Stimulated activated CD4-positive, alpha-beta T cell treated with anti-CD3 and anti-CD28 coated beads, Interleukin-4, amount 100 ng/mL, for 1 hour (primary cell): ENCODE measurements at places on chromosomes 4 and X.

DNA sequence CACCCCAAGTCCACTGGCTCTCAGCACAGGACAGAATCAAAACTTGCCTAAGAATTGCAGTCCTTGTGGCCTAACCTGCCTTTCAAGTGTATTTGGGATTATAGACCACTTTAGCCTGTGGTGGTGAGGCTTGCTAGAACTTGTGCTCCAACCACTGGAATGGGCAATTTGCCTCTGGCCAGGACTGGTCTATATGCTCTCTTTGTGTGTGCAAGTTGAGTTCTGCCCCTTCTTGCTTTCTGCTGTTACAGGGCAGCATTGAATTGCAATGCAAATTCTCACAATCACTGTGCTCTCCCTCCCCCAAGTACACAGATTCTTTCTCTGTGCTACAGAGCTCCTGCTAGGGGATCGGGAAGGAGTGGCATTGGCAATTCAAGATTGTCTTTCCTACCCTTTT, 233.6 kb upstream of the DIPK2B start:
- no peak for DNase-seq

DNA sequence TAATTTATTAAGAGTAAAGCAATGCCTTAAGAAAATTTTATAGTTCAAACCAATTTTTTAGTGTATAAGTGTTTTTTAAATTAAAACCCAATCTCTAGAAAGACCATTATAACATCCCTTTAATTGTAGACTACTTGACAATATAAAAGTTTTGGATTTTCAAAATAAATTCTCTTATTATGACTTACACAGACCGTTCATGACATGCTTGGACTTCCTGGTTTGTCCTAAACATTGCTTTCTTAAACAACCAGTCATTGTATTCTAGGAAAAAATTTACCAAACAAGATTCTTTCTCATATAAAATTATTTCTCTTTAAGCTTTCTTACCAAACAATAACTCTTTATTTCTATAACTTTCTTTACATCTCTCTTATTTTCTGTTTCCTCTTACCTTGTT, 49.0 kb upstream of the CXorf51A start:
- DNase-seq: no peak

GRCh38 chrX:42627891-42628290, 150.1 kb downstream of the PPP1R2C start:
- no peak for DNase-seq

DNA sequence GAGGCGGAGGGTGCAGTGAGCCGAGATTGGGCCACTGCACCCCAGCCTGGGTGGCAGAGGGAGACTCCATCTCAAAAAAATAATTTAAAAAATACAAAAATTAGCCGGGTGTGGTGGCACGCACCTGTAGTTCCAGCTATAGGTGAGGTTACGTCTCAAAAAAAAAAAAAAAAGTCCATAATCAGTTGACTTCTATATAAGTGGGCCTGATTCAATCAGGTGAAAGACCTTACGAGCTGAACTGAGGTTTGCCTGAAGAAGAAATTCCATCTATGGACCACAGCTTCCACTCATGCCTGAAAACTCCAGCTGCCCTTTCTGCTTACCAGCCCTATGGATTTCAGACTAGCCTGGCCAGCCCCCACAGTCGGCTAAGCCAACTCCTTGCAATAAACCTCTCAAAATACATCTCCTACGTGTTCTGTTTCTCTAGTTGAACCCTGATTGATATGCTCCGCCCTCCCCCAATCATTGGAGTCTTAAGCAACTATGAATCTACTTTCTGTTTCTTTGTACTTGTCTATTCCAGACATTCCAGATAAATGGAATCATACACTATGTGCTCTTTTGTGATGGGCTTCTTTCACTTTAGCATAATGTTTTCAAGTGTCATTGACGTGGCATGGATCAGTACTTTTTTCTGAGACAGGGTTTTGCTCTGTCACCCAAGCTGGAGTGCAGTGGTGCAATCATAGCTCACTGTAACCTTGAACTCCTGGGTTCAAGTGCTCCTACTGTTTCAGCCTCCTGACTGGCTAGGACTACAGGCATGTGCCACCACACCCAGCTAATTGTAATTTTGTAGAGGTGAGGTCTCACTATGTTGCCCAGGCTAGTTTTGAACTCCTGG, 36.6 kb downstream of the SAT1 start:
- DNase-seq: no peak

DNA sequence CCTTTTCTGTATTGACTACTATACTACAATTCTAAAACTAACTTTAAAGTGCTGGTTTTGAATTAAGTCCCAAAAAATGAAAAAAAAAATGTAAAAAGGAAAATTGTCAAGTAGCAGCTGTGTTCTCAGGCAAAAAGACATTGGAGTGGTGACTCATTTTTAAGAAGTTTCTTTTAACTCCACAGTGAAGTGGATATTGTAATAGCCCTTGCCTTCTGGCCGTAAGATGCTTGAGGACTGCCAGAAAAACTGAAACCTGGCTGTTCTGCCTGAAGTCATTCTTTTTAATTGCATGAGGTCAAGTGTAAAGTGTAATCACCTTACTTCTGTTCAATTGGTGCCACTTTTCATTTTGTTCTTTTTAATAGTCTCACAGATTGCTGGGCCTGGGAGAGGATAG, 28.9 kb downstream of the SPANXD start:
- DNase-seq: no peak

DNA sequence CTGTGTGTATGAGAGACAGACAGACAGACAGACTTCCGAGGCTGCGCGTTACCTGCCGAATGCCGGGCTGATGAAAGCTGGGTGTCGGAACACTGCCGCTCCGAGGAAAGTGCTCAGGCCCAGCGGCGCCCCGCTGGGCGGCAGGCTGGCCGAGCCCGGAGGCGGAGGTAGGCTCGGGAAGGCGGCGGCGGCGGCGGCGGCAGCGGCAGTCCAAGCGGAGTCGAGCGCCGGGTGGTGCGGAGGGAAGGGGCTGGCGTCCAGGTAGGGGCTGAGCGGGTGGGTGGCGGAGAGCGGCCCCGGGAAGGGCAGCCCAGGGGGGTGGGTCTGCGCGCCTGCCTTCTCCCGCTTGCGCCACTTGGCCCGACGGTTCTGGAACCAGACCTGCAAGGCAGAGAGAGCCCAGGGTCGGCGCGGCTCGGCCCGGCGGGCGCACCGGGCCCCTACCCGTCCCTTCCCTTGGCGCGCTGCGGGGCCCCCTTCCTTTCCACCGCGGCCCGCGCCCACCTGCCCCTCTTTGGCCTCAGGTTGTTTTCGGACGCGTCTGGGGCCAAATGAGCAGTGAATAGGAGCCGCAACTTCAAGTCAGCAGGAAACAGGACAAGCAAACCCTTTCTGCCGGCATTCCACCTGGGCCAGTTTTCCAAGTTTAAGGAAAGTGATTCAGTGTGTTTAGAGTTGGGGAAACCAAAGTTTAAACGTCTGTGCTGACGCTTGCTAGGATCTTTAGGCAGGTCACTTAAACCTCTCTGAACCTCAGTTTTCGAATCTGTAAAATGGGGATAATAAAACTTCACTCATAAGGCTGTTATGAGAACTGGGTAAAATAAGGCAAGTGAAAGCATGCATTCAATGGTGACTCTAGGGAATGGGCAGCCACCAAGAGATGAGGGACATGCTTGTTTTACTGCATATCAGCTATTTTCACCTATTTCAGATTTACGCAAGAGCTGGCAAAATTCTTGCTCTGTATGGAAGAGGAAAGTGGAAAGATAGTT, 8.4 kb downstream of the ARX start:
- DNase-seq: no peak

DNA sequence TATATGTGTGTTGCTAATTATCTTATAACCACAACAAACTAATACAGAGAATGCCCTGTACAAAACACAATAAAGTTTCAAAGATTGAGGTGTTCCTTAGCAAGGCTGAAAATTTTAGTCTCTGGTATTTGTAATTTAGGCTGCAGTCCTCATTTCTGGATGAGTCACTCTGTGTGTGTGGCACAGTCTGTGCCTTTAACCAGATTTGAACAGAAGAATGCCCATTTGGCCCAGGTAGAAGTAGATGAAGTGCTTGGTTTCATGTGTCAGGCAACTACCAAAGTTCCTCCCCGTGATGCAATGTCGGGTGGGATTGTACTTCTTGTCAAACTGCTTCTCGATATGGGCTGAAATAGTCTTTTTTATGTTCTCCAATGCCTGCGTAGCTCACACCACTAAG, 91.6 kb upstream of the H2AZ1 start:
- no peak for DNase-seq

- no peak for DNase-seq
Observed at GRCh38 chr4:59608466-59608865, 1591.7 kb upstream of the ADGRL3 start.

DNA sequence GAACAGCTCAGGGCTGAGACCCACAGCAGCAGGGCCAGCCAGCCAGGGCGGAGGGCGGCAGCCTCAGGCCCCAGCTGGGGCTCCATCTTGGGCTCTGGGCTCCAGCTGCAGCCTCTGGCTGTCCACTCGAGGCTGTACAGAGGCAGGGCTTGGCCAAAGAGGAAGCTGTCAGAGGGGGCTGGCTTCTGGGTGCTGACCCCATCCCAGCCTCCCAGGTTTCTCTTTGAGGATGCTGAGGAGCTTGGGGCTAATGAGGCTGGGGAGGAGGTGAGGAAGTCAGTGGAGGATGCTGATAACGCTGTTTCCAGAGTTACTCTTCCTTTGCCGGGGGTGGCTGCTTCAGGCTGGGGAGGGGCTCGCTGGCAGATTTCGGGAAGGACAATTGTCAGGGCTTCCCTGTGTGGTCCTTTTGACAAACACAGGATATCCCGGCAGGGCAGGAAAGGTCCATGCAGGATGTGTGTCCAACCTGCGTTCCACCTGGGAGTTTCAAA, at the start of gene DIPK2B:
TSS of gene DIPK2B (minus strand) at position 136 of the 494 bp plus-strand sequence. CDS start at position 86, 50 bp downstream.
- no peak for DNase-seq

GRCh38 chr4:98630737-98631454, 27.5 kb downstream of the TSPAN5 start:
- DNase-seq: no peak
